Stimulated activated naive CD4-positive, alpha-beta T cell (primary cell): ENCODE measurements at places on chromosomes 2 and 18.

GRCh38 chr2:111662771-111663470, 221.1 kb downstream of the ANAPC1 start:
- no peak for DNase-seq

GRCh38 chr2:224369028-224369632, 32.8 kb downstream of the FAM124B start:
- no peak for DNase-seq

DNA sequence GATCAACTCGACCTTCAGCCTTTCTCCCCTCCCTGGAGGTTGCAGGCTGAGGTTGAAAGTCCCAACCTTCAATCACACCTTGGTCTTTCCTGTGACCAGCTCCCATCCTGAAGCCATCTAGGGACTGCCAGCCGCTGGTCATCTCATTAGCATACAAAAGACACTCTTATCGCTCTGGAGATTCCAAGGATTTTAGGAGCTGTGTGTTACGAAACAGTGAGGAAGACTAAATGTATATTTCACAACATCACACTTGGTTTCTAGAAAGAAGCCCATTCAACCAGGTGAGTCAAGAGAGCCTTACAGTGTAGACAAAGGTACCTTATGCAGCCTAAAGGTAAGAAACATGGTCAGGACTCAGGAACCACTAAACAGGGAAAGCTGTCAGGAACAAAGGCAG, 126.4 kb downstream of the SH3BP4 start:
- no peak for DNase-seq

GRCh38 chr2:193907561-193907960, 1712.8 kb upstream of the TMEFF2 start:
- no peak for DNase-seq

DNA sequence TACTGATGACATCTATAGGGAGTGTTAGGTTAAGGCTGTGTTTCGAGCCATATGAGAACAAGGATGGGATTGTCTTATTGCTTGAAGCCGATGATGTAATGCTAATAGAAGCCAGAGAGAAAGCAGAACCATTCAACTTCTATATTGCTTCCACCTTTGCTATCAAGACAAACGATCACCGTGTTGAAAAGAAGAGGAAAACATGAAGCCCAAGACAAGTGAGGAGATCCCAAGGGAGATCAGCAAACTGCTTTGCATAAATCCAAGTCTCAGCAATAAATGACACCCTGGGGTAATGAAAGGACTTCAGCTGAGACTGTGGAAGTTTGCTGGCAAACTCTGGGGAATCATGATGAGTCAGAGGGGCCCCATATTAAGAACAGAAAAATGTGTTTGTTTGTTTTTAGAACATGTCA, 206.2 kb downstream of the NCKAP5 start:
- no peak for DNase-seq

- DNase-seq: no peak
These were observed 129.2 kb downstream of the RBMS1 start for GRCh38 chr2:160364364-160364763.

DNA sequence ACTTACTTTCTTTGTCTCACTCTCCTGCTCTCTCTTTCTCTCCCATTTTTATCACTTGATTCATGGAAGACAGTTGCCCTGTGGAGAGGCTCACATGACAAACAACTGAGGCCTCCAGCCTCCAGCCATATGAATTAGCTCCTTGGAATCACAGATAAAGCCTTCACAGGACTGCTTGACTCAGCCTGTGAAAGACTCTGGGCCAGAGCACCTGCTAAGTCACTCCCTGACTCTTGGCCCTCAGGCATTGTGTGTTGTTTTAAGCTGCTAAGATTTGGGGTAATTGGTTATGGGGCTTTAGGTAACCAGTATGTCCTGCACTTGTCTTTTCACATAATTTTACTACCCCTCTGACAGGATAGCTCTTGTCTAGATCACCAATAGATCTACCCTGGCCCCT, 334.9 kb downstream of the SOX11 start:
- no peak for DNase-seq

GRCh38 chr2:160541745-160542144, 48.1 kb upstream of the RBMS1 start:
- DNase-seq: no peak
